AG08396 (cell line): ENCODE measurements at places on chromosomes 13 and 19.

- DNase-seq: no peak
Measured at GRCh38 chr19:40331052-40331451, 17.1 kb downstream of the C19orf47 start.

GRCh38 chr13:31435536-31435935 is 235.8 kb downstream of the B3GLCT start:
- DNase-seq: no peak

- DNase-seq: no peak
Measured at GRCh38 chr19:21608571-21608970, 103.2 kb downstream of the ZNF429 start.

DNA sequence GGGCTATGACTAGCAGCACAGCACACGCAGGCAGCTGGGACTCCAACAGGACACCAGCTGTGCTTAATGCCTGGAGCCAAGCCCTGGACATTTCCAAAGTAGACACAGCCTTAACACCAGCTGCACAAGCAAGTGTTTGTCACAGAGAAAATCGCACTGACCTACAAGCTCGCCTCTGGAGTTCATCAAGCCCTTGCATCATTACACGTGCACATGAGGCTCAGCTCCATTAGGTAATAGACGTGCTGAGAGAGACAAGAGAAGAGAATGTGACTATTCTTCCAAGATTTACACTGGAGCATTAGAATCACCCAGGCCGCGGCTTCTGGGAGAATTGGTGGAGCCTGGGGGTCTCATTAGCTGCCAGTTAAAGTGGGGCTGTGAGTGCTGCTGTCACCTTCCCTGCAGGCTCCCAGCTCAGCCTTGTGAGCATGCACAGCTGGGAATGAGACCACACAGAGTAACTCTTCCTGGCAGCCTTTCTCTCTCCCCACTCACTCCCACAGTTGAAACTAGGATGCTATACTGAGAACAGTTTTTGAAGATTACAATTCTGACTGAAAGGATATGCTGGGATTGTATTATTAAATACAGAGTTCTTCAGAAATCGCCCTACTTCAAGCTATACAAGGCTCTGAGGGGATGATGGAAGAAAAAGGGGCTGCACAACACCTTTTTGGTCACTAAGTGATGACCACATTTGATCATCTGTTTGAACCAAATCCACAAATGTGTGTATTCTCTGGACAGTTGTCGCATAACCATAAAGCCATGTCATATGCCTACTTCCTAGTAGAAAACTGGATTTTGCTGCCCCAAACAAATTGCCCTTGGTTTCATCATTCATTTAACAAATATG is 10.5 kb downstream of the STOML3 start:
- no peak for DNase-seq

- no peak for DNase-seq
Measured at GRCh38 chr13:107192289-107192688, 624.4 kb upstream of the ARGLU1 start.
